ENCODE measurements at places on chromosomes 3 and 15.

- DNase-seq: no peak
Measured at GRCh38 chr3:111585217-111585616, 9.9 kb downstream of the ZBED2 start.

DNA sequence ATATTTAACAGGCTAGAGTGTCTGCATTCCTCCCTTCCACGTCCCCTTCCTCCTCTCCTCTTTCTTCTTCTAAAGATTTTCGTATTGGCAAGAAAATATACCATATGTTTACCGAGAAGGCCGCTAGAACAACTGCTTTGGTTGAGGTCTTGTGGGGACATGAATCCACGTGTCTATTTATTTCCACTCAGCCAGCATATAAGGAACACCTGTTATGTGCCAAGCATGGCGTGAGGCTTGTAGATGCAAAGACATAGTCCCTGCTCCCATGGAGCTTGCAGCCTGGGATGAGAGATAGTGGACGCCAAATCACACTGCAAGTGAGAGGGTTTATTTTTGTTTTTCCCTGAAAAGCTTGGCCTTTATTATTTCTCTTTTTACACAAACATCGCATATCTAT lies 57.1 kb downstream of the SLC7A14 start:
- DNase-seq: no peak

GRCh38 chr15:32656091-32656490 lies 14.6 kb downstream of the SCG5 start:
- DNase-seq: no peak

GRCh38 chr15:58451826-58452225 lies 20.0 kb downstream of the LIPC start:
- no peak for DNase-seq

- DNase-seq: no peak
Measured at GRCh38 chr15:59206623-59207183, at the start of gene LDHAL6B. LDHAL6B (plus strand) TSS chr15:59206843; CDS start chr15:59206941, 98 bp downstream.

GRCh38 chr3:160684368-160684740 lies 7.4 kb downstream of the ARL14 start:
- DNase-seq: no peak

GRCh38 chr15:72193836-72194396 lies 3.7 kb downstream of the GRAMD2A start:
- DNase-seq: no peak

- DNase-seq: no peak
Measured at GRCh38 chr3:157123621-157124020, 36.3 kb downstream of the CCNL1 start.

DNA sequence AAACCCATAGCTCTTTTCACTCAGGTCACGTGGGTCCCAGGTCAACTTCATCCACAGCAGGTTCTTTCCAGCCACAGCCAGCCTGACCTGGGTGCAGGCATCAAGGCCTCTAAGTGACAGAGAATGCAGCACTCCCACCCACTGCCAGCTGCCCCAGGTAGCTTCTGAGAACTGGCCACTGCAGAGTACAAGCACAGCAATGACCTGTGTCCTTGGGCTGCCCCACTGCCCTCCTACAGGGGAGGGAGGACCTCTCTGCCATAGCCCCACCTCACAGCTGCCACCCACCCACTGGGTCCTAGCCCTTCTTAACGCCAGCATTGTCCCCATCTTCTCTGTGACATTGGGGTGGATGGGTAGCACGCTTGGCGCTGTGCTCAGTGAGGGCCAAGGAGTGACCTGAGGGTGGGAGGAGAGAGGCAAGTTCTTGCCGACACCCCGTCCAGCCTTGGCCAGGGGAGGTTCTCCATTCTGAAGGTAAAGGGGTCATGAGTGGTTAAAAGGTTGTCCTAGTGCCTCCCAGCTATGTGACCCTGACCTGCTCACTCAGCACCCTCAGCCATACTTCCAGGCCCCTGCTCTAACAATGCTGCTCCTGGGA lies 12.4 kb downstream of the CISH start:
- DNase-seq: peak; percentile 22

- peak; percentile 32 for DNase-seq
Measured at GRCh38 chr3:14216257-14217048, 37.8 kb downstream of the LSM3 start.

DNA sequence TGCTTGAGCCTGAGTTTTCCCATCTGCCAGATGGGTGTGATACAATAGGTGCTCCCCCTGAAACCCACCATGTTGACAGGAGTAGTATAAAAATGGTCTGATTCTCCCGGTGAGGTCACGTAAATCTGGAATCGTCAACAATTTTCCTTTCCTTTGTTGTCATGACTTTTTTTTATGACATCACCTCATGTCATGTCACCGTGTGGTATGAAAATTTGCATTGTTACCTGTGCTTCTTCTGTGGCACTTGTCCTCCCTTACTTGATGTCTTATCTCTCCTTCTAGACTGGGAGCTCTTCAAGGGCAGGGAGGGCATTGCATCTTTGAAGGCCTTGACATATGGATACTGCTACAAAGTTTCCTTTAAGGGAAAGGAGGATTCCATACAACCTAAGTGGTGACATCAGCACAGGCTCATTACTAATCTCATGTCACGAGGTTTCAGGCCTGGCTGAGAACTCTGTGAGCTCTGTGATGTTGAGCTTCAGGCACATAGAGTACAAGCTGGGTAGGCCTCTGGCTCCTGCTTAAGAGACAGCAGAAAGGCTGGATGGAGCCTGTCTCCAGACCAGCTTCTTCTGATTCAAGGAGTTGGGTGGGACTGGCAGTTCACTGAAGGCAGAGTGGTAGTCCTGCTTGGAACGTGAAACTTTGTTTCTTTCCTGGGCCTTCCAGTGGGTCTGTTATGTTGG lies 66.3 kb downstream of the LPP start:
- no peak for DNase-seq

GRCh38 chr15:82165948-82166376 lies 96.6 kb downstream of the EFL1 start:
- no peak for DNase-seq

DNA sequence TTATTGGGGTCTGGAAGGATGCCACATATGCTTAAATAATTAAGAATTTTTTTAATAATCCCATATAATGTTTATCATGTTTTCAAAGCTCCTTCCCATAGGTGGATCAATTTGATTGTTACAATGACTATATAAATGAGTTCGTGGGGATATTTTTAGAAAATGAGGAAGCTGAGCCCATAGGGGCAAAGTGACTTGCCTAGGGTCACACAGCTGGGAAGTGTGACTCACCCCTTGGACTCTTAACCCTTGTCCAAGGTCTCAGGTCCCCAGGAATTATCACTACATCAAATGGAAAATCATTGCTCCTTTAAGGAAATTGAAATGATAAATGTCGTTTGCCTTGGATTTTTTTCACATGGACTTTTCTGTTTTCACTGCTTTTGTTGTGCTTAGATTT lies 161.2 kb upstream of the RGMA start:
- no peak for DNase-seq

DNA sequence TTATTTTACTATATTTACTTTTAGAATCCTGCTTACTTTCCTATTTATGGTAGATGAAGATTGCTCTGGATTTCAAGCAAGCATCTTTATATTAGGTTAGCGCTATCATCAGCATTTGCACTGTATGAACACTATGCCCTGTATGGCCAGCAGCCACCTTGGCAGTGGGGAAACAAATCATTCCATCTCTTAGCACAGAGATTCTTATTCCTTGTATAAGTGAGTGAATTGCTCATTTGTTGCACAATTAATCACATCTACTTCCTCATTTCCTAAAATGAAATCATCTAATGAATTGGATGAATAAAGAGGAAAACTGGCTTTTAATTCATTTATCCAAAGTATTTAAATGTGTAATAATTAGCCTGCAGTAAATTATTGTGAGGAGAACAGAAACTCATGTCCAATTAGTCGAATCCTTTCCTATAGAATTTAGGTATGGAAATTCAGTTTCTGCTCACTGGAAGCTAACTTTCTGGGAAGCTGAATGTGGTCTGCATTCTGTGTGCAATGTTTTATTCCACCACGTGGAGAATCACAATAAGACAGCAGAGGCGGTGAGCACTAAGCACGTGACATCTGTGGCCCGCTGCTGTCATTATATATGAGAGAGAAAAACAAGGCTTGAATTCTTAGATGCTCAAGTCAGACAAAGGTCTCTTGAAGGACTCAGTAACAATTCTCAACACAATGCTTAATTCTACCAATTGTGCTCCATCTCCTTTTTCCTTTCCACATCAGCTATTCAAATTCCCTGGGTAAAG lies 93.4 kb downstream of the PEX5L start:
- no peak for DNase-seq

GRCh38 chr15:64930778-64931371 lies 19.2 kb downstream of the ANKDD1A start:
- no peak for DNase-seq

GRCh38 chr3:71089271-71089847 lies 494.2 kb downstream of the FOXP1 start:
- peak; percentile 49 for DNase-seq

- no peak for DNase-seq
Measured at GRCh38 chr3:106401666-106402490, 533.1 kb upstream of the CBLB start.

DNA sequence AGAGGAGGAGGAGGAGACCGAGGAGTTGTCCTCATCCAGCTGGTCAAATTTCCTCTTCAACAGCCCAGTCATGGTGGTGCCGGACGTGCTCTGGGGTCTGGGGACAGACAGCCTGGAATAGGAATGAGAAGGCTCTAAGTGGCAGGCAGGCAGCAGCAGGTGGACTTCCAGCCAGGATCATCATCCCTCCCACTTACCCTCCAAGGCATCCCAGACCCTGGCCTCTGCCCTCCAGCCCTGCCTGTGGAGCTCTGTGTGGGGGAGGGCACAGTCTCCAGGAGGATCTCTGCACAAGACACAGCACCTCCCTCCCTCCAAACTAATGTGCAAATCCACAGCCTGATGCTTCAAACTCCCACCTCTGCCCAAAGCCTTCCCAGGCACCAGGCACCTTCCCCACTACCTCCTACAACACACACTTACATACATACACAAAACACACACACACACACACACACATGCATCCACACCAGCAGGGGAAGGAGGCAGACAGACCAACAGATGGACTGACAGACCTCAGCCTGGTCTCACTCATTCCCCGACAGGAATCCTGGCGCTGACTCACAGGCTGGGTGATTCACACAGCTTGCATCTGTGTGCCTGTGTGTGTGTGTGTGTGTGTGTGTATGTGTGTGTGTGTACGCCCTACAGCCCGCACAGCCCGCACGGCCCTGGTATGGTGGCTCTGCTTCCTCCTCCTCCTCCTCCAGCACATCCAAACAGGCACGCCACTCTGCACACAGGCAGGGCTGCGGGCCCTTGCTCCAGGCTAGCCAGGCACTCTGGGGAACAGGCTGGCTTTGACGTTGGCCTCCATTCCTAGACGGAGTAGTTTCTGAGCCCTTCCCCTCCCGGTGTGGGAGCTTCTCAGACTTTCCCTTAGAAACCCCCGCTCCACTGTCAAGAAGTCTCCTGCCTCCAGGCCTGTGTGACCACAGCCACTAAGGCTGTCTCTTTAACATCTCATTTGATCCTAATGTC lies 6.5 kb downstream of the CSRNP1 start:
- peak; percentile 90 for DNase-seq

- DNase-seq: no peak
Measured at GRCh38 chr15:64224511-64224910, 61.7 kb upstream of the PPIB start.
